SW480 (cell line): ENCODE measurements at places on chromosomes 5 and 9.

GRCh38 chr9:127360250-127360649 lies 36.7 kb upstream of the SLC2A8 start:
- DNase-seq, result no peak

DNA sequence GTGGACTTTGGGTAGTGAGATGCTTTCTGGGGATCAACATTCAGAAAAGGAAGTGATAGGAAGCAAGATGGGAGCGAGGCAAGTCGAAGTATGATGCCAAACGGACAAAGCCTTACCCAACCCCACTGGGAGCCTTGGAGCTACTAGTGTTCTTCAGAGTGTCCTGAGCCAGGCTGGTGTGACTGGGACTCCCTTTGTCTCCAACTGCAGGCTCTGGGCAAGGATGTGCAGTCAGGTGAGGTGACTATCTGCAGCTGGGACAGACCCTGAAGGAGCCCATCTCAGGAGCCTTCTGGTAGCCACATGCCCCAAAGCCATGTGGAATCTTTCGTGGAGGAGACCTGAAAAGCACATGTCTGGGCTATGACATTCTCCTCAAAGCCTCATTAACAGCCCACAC lies 360.6 kb downstream of the MTRR start:
- DNase-seq, result no peak

DNA sequence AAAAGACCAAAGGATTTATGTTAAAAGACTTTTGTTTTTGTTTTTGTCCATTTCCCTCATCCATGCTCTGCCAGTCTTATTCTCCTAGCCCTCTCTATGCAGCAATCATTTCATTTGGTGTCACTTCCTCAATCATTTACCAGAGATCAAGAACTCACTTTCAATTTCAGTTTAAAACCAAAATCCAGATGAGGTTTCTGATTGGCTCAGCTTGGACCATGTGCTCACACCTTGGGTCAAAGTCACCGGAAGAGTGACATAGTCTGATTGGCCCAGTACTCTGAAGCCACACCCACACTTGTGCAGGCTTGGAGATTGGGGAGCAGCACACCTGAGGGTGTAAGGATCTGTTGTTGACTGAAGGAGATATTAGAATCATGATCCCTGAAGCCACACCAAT lies 79.6 kb downstream of the TLR4 start:
- no peak for DNase-seq

DNA sequence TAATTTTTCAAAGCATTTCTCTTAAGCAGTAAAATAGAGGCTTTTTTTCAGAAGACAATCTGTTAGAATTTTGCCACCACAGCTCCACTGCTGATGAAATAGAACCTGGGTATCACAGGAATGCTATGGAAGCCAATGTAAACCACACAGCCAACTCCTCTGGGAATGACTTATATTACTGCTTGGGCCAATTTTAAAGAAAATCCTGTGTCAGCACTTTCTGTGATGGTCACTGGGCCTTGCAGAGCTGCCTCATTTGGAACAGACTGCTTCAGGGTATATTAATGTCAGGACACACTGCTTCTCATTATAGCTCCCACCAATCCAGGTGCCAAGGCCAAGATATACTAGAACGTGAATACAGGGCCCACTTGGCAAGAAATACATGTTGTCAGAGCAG lies 144.1 kb upstream of the ACTBL2 start:
- no peak for DNase-seq

DNA sequence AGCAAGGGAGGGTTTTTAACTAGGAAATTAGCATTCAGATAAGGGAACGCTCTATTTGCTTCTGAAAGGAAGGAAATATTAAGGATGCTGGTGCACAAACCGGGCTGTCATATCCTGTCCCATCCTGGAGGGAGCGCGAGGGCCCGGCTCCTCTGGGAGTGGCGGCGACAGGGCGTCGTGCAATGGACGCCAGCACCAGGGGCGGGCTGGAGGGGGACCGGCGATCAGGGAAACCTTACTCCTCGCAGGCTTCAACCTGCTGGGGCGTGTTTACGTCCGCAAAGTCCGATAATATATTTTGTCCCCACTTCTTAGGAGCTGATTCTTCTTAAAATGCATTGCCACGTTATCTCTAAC lies 197.1 kb upstream of the TBCA start:
- no peak for DNase-seq

DNA sequence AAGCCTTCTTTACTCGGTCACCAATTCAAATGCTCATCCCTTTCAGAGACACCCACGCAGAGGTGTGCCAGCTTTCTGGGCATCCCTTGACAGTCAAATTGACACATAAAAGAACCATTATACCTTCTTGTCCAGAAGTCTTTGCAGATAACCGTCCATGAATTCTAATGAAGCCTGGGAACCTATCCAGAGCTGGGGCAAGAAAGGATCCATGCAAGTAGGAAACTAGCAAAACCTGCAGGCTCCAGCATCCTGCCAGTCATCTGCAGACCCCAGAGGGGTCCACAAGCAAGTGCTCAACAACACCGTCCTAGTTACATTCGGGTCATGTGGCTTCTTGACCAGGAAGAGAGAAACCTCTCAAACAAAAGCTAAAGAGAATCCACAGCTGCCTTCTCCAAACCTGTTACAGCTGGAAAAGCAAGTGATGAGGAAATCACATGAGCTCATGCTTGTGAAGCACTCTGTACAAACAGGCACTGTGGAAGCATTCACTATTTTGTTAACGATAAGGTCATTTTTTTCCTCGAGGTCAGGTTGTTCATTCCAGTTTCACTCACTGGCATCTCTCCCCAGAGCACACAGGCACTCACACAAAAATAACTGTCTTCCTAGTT lies 80.2 kb upstream of the DMRT1 start:
- no peak for DNase-seq

GRCh38 chr9:107316795-107317661 lies 33.9 kb downstream of the RAD23B start:
- DNase-seq, result no peak

- no peak for DNase-seq
These were observed 2.5 kb upstream of the RAD23B start for GRCh38 chr9:107280543-107280942.

- DNase-seq, result no peak
These were observed 6.6 kb downstream of the PLK2 start for GRCh38 chr5:58453306-58453705.

GRCh38 chr9:99108131-99108530 lies 3.2 kb downstream of the TGFBR1 start:
- DNase-seq, result no peak

DNA sequence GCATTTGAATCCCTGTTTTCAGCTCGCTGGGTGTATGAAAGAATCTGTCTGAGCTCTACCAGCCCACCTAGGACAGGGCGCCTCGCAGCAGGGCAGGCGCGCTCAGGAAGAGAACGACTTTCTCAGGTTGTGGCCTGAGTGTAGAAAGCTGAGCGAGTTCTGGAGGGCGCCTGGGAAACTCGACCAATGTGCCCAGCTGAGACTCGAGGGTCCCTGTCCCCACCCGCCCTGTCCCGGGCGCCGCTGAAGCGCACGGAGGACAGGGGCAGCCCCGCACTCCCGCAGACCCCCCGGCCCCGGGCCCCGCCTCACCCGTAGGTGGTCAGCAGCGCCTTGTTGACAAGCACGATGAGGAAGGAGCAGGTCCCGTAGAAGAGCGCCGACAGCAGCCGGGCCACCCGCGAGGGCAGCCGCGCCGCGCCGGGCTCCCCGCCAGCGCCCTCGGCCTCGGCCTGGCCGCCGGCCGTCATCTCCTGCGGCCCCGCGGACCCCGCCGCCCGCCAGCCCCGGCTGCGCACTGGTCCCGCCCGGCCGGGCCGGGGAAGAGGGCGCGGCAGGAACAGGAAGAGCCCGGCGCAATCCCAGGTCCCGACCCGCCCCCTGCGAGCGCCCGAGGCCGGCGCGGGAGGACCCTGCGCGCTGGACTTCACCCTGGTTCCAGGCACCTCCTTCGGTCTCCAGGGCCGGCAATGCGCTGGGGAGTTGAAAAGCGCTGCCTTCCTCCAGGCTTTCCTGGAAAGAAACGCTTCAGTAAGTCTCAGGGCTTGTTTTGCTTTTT lies at the start of gene SLC35D2:
TSS of gene SLC35D2 (minus strand) at position 547 of the 778 bp plus-strand sequence. CDS start at position 470, 77 bp downstream.
- DNase-seq, result peak; percentile 66
